ENCODE measurements at places on chromosomes 13 and 19.

DNA sequence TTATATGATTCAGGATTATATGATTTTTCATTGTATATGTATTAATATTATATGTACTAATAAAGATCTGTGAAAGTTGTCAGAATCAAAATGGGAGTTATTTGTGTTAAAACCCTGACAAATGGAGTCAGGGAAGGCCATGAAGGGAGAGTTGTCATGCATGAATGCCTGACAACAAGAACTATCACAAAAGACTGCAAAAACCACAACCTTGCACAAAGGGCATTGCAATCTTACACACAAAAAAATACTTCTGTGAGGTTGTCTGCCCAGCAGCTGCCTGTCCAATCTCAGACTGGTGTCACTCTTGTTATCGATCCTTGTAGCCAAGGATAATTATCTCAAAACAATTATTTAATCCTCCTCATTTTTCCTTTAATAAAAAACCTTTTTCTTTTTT lies 21.2 kb upstream of the RBM26 start:
- no peak for DNase-seq

DNA sequence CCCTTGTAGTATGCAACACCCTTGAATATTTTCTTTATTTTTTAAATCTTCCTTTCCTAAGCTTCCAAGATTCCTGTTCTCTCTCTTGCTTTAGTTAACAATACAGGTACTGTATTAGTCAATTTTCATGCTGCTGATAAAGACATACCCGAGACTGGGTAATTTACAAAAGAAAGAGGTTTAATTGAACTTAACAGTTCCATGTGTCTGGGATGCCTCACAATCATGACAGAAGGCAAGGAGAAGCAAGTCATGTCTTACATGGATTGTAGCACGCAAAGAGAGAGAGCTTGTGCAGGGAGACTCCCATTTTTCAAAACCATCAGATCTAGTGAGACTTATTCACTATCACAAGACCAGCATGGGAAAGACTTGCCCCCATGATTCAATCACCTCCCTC lies 1024.3 kb downstream of the PCDH9 start:
- DNase-seq, result no peak

DNA sequence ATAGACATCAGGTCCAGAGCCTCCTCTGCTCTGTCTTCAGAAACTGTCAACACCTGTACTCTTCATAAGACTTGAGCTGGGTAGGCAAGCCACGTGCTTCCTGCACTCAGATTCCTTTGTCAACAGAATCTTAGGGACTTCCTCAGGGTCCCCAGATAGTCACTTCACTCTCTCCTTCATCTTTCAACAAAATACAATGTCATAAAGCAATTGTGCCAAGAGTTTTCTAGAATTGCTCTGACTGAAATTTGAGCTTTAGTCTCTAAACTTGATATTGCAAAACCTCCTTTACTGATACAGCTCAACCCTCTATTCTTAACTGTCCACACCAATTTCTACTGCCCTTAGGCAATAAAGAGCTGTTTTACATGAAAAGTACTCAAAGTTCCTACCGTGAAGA lies 179.9 kb downstream of the IRS2 start:
- DNase-seq, result no peak

DNA sequence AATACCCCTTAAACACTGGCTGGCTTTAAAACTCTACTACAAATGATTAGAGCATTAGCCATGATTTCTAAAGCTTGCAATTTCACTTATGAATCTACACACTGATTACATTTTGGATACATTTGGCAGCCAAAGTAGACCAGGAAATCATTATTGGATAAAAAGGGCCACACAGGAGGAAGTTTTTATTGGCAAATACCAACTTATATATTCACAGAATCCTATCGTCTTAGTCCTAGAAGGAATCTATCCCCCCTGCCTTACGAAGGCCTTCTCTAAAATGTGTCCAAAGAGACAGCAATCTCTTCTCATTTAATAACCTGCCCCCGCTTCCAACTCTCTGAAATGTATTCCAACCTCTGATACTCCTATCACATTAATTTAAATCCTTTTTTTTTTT lies 52.5 kb downstream of the KLF5 start:
- DNase-seq, result no peak

- DNase-seq, result no peak
Measured at GRCh38 chr13:113220141-113220598, 10.8 kb downstream of the CUL4A start.

DNA sequence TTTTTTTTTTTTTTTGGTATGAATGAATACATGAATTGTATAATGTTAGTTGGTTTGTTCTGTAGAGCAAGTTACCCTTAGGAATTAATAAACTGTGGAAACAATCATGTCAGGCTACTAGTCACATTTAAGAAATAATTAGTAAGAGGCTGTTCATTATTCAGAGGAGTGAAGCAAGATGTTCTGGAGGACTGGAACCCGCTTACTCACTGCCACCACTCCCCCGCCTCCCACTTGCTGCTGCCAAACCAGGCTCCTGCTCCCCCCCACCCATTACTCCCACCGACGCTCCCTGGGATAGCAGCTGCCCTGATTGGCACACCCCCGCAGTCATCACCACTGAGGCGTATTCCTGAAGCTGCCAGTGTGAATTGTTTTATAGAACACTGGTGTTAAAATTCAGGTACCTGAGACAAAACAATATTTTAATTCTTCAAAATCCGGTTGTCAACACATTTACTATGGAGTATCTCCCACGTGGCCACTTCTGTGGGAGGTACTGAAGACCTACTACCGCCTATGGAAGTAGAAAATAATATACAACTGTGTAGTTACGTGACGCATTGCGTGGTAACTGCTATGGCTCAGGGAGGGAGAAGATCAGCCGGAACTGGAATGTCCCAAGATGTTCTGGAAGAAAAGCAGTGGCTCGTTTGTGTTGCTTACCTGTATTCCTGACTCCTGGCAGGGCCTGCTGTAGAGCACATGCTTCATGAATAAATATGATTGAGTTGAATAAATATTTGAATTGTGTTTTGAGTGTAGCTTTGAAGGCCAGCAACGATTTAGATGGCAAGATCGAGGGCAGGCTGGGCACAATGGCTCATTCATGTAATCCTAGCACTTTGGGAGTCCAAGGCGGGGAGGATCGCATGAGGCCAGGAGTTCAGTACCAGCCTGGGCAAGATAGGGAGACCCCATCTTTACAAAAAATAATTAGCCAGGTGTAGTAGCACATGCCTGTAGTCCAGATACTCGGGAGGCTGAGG lies 1.7 kb downstream of the DPY19L3 start:
- no peak for DNase-seq

DNA sequence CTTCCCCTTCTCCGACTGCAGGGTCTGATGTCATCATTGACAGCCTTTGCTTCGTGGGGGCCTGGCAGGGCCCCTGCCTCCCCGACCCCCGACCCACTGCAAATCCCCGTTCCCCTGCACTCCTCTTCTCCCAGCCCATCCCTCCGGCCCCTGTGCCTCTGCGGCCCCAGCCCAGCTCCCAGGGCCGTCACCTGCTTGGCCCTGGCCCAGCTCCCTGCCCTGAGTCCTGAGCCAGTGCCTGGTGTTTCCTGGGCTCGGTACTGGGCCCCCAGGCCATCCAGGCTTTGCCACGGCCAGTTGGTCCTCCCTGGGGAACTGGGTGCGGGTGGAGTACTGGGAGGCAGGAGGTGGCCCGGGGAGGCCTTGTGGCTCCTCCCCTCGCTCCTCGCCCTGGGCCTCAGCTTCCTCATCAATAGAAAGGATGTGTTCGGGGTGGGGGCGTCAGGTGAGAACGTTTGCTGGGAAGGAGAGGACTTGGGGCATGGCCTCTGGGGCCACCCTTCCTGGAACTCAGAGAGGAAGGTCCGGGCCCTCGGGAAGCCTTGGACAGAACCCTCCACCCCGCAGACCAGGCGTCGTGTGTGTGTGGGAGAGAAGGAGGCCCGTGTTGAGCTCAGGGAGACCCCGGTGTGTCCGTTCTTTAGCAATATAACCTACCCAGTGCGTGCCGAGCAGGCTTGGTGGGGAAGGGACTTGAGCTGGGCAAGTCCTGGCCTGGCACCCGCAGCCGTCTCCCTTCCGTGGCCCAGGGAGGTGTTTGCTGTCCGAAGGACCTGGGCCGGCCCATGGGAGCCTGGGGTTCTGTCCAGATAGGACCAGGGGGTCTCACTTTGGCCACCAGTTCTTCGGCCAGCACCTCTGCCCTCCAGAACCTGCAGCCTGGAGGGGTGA lies 15.9 kb upstream of the CELF5 start:
- DNase-seq, result no peak

GRCh38 chr13:75682326-75682725 lies 46.2 kb downstream of the LMO7 start:
- no peak for DNase-seq

- DNase-seq, result no peak
Measured at GRCh38 chr13:108944760-108945159, 315.3 kb downstream of the MYO16 start.

DNA sequence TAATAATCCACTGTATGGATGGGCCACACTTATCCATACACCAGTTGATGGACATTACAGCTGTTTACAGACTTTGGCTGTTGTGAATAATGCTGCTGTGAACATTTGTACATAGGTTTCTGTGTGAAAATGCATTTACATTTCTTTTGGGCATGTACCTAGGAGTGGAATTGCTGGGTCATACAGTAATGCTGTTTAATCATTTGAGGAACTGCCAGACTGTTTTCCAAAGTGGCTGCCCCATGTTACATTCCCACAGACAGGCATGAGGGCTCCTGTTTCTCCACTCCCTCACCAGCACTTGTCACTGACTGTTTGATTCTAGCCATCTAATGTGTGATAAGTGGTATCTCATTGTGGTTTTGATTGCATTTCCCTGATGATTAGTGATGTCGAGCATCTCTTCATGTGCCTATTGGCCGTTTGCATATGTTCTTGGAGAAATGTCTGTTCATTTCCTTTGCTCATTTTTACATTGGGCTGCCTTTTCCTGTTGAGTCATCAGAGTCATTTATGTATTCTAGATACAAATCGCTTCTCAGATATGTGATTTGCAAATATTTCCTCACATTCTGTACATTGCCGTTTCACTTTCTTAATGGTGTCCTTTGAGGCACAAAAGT lies 12.8 kb downstream of the TMEM255B start:
- no peak for DNase-seq

DNA sequence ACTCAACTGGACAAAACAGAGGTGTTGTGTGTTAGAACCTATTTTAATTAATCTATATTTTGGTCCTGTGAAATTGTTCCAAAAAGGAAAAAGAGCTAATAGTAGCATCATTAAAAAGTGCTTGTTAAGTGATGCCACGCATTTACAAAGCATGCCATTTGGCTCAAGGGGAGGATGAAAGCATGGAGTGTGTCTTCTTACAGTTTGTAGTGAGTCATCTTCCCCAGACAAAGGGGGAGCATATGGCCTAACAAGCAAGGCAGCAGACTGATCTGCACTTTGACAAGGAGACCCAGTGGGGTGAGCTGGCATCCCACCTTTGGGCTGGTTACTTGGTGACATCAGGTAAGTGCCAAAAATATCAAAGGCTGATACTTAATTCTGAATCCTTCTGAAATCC lies 297.0 kb downstream of the FGF9 start:
- no peak for DNase-seq

DNA sequence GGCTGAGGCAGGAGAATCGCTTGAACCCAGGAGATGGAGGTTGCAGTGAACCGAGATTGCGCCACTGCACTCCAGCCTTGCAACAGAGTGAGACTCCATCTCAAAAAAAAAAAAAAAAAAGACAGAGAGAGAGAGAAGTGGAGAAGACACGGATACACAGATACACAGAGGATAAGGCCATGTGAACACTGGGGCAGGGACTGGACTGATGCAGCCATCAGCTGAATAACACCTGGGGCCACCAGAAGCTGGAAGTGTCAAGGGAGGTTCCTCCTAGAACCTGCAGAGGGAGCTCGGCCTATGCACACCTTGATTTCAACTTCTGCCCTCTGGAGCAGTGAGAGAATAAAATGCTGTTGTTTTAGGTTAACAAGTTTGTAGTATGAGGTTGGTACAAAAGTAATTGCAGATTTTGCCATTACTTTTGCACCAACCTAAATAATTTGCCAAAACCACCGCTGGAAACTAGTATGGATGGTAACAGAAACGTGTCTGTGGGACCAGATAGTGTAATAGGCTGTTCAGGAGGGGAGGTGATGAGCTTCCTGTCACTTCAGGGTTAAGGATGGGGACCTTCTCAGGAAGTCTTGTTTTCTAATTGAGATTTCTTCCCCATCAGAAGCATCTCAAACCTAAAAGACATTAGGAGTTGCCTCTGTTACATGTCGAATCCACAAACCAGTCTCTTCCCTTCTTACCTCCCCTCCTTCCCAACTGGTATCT lies 36.4 kb upstream of the IGSF23 start:
- no peak for DNase-seq

GRCh38 chr13:23392313-23392712 lies 41.2 kb downstream of the SACS start:
- DNase-seq, result no peak

DNA sequence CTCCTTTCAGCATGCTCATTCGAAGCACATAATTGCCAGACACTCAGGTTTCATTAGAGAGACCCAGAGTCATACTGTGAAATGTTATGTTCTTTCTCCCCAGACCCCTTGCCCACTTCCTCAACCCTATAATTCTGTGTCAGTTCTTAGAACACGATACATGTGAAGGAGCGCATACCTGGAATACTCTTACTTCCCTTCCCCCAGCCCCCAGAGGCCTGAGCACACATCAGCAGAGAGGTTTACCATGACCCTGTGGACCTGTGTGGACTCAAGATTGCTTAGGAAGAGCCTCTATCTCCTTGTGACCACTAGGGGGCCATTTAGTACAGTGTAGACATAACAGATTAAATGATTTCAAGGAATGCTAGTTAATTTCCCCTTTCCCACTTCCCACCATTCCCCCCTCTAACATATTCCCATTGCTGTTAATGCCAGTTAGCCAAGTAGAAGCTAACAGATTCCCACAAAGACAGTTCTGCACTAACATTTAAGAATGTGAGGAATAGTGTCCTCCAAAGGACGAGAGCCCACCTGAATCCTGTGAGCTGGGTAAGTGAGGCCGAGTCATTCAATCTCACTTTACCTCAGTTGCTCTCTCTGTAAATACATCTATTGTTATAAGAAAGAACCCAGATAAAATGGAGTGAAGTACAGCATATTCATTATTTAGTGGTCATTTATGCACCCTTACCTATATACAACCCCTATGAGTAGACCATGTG lies 154.2 kb upstream of the MAB21L1 start:
- no peak for DNase-seq

DNA sequence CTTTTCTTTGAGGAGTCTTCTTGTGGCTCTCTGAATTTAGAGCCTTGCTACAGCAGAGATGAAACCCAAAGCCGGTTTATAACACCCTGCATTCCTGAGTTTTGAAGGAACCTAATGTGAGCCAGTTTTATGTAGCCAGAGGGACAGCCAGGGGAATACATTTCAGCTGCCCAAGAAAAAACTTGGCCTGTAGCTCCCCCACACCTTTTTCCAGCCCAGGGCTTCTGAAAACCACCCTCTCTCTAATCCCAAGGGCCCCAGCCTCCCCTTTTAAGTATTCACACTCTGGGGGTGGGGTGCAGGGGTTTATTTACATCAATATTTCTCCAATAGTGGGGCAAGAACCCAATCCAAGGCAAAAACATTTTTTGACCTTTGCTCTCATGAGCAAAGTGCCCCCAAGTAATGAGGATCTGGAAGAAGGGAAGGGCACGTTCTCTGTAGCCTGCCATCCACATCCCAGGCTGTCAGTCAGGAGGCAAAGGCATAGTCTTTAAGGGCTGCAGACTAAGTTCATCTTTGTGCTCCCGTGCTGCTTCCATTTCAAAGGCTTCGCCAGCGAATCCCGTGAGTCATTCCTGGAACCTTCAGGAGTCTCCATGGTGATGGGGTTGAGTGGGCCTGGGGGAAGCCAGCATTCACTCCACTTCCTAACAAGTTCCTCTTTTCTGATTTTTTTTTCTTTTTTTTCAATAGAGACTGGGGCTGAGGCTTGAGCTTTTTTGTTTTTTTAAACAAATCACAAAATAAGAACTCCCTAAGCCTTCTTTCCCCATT lies 33.2 kb upstream of the MEDAG start:
- no peak for DNase-seq
